ENCODE measurements at places on chromosomes 3 and 15.

DNA sequence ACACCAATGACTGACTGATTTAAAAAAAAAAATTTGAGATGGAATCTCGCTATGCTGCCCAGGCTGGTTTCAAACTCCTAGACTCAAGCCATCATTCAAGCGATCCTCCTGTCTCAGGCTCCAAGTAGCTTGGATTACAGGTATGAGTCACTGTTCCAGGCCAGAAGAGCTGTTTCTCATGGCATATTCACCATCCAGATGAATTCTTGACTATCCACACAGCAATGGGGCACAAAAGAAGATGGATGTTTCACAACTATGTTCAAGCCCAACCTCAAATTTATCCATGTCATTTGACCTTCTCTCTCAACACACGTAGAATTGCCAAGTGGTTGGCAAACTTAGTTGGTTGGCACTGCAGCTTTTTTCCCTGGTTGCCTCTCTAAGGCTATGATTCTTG lies 40.6 kb downstream of the PRICKLE2 start:
- DNase-seq, result no peak

- no peak for DNase-seq
Measured at GRCh38 chr3:132279030-132279429, 38.2 kb upstream of the ACP3 start.

- peak; percentile 75 for DNase-seq
Measured at GRCh38 chr15:80404057-80404760, at the start of gene ARNT2. Gene ARNT2, plus strand, starts transcription at chr15:80404382. Its CDS starts 134 bp downstream, at chr15:80404516.

DNA sequence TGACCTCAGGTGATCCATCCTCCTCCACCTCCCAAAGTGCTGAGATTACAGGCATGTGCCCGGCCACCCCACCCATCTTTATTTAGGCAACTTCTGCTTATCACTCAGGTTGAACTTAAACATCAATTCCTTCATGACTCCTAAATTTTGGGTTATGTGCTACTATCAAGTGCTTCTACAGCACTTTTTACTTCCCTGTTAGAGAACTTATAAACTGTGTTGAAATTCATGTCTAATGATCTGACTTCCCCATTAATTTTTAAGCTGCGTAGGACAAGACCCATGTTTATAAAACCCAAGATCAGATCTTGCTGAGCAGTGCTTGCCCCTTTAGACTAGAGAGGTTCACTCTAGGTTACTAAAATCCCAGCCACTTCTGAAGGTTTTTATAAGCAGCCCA lies 266.2 kb upstream of the TPRG1 start:
- no peak for DNase-seq

GRCh38 chr3:901953-902778 lies 190.7 kb upstream of the CNTN6 start:
- DNase-seq, result no peak

DNA sequence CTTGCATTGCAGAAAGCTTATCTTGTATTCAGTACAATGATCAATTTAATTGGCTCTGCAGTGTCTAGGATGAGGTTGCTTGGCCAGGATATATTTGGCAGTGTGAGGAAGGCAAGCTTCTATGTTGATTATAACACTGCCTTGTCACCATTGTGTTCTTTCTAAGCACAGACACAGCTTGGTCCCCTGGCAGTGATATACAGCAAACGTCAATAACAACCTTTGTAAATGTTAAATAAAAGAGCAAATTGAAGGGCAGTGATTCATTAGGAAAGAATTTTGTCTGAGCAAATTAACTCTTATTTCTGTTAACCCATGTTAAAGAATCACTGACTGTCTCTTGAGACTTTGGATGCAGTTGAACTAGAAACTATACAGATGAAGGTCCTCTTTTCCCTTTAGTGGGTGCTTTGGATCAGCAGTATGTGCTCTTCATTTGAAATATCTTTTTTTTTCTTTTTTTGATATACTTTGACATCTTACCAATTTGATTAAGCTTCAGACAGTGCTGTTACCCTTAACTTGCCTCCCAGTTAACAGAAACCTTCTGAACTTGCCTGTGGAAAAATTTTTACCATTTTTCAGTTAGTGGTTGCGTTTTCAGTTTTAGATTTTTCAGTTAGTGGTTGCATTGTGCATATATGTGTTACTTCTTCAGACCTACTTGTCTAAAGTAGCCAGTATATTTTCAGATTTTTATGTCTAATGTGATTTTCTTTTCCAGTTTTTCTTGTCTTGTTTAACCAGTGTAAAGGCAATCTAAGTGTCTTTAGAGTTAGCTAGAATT lies 199.8 kb downstream of the TCF12 start:
- DNase-seq, result no peak

- no peak for DNase-seq
Measured at GRCh38 chr3:139182598-139182997, 137.9 kb upstream of the PRR23C start.

DNA sequence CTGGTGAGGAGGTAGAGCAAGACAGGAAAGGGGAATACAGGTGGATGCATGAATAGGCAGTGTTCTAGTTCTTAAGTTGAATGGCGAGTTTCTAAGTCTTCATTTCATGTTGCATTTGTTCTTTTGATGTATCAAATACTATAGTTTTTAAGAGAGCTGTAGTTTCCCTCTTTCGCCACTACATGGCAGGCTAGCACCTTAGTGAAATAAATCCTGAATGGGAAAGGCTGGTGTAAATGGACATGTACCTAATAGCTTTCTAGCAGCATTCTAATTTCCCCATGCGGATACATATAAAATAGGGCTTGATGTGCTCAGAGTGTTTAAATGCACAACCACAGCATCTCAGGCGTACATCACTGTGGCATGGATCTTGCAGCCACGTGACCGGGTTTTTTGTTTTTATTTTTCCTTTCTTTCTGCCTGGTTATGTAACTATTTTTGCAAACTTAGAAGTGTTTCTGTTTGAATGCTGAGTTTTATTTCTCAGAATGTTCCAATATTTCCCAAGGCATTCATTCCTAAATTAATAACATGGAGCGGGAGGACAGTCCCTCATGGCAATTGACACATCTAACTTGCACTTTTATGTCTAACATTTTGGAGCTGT lies 23.5 kb upstream of the CLN6 start:
- DNase-seq, result no peak

DNA sequence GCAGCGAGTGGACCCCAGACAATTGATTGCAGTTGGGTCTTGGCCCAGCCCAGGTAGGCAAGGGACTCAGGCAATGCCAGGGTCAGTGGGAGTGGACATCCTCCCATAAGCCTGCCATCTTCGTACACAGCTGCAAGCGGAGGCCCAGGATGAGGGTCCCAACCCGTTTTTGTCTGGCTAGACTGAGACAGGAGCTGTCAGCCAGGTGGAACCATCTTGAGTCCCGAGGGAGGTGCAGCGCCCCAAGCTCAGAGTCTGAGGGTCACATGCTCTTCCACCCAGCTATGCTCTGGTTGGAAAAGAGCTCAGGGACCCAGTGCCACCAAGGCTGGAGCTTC lies 22.6 kb upstream of the IP6K2 start:
- DNase-seq, result no peak

GRCh38 chr15:49238342-49238741 lies 68.3 kb downstream of the GALK2 start:
- no peak for DNase-seq

GRCh38 chr3:178352326-178353005 lies 183.8 kb upstream of the KCNMB2 start:
- no peak for DNase-seq

DNA sequence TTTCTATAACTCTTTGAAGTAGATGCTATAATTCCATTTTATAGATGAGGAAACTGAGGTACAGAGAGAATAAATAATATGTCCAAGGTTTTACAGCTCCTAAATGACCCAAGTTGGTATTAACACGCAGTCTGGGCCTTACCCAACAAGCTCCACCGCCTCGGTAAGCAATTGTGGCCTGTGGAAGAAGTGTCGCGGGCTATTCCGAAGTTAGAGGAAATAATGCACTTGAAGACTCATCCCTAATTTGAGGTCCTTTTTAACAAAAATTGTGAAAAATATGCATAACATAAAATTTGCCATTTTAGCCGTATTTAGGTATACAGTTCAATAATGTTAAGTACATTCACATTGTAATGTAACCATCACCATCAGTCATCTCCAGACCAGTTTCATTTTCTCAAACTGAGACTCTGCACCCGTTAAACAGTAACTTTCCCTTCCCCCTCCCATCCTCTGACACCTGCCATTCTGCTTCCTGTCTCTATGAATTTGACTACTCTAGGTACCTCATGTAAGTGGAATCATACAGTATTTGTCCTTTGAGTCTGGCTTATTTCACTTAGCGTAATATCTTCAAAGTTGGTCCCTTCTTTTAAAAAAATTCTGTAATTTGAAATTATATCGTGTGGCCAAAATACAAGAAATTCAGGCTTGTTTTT lies 18.2 kb downstream of the IDH3A start:
- DNase-seq, result no peak

DNA sequence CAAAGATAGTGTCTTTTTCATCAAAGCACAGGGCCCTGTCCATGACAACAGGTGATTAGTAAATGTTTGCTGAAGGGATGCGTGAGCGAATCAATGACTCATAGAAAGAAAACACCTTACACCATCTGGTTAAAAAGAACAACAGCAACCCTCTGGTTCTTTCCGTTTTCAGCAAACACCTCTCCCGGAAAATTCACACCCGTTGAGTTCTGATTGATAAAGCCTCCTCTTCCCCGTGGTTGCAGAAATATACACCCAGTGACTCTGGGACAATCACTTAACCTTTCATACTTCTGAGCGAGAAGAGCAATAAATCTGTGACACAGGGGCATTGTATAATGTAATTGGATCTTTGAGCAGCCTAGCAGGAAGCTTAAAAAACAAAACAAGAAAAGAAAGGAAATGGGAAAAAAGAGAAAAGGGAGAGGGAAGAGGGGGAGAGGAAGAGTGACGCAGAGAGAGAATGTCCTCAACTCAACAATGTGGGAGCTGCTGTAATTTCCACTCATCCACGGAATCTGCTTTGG lies 37.6 kb downstream of the ADAMTS9 start:
- no peak for DNase-seq

DNA sequence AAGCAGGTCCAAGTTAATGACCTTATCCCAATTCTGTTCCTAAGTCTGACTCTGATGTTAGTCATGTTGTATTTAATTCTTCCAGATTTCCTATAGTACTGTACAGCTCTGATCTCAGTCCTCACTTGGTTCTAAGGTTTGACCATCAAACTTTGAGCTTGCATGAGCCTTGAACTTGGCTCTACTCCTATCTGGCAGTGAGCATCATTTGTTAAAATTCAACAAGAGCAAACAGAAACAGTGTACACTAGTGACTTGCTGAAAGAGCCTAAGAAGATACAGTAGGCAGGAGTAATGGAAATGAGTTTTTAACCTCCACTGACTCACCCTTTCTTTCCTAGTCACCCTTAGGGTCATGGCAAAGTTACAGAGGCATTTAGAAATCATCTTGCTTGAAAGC lies 451.1 kb upstream of the TPRG1 start:
- DNase-seq, result no peak

- DNase-seq, result no peak
Measured at GRCh38 chr3:20742903-20743552, 557.0 kb upstream of the SGO1 start.

Data from posterior cingulate gyrus (tissue), 11 donors.